ENCODE measurements at places on chromosomes 5 and 9.
A peak's percentile ranks its signal among the peaks of the same experiment; 100 is the strongest.

DNA sequence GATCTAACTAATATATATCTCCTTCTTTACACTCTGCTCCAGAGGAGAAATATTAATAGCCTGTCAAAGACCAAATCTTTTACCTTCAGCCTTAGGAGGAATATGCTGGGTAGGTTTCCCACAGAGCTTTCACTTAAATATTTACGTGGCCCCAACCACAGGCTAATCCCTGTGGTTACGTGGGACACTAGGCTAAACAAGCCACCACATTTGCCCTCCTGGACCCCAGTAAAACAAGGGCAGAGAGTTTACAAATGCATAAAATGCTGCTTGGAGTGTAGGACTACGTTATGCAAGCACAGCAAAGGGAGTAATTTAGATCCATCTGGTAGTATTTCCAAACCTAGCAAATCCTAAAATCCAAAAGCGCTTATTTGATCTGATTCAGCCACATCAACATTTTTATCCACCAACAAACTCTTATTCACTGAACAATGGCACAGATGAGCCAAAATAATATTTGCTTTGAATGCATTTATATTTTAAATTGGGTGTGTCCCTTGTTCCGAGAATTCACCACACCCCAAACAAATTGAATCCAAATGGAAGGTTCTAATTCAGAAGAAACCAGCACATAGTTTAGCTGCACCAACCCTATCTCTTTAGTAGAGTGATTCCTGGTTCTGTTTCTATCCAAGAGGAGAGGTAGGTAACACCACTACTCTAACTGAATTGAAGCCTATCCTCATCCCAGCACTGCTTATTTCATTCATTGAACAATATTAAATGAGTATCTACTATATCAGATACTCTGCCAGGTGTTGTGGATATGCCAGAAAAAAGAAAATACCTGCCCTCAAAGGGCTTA is 179.0 kb downstream of the TSSK1B start:
- no peak for DNase-seq

GRCh38 chr5:149387982-149388381 is 8.9 kb upstream of the IL17B start:
- DNase-seq, result no peak

- DNase-seq, result peak; percentile 37
Observed at GRCh38 chr9:107637421-107638420, 148.2 kb upstream of the KLF4 start.

- no peak for DNase-seq
Observed at GRCh38 chr9:83560169-83560826, 22.1 kb upstream of the FRMD3 start.

DNA sequence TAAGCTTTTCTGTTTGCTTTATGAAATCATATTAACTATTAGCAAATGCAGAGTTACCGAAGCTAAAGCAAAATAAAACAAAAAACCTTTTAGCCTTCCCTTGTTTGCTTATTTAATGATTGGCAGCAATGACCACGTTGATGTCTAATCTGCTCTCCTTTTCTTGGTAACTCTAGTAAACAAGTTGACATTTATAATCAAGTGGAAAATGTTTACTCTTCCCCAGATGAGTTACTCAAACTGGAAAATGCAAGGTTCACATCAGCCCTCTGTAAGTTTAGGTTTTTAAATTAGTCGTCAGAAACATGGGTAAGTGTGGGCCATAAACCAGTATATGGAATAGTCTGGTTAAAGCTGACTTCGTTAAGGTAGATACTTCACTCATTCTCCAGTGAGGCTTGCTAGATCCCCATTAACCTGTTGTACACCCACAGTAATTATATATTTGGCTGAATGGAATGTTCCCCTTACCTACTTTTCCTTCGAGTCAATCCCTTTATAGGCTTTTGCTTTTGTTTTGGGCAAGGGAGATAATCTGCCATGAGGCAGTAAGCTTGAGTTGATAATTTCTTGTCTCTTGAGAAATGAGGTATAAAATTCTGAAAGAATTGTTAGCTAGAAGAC is 100.9 kb downstream of the GDNF start:
- DNase-seq, result no peak
